Left renal pelvis (tissue), 4 donors: ENCODE measurements at places on chromosomes 11 and 22.

GRCh38 chr11:19393941-19394340 lies 153.2 kb upstream of the E2F8 start:
- no peak for DNase-seq

- no peak for DNase-seq
Observed at GRCh38 chr22:33591946-33592345, 328.3 kb downstream of the LARGE1 start.

DNA sequence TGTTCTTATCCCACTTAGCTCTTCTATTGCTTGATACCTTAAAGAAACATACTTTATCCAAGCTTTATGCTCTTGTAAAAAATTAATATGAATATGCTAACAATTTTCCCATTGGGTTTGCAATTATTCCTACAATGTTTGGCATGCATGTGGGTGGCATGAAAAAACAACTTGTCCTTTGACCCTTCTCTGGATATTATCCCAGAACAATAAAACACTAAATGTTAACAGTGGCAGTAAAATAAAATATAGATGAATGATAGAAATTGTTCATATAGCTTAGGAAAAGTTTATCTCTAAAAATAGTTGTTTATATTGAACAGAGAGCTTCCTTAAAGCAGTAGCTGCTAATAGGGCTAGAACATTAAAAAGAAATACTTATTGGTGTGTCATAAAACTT lies 860.5 kb upstream of the LRRC4C start:
- DNase-seq = no peak

DNA sequence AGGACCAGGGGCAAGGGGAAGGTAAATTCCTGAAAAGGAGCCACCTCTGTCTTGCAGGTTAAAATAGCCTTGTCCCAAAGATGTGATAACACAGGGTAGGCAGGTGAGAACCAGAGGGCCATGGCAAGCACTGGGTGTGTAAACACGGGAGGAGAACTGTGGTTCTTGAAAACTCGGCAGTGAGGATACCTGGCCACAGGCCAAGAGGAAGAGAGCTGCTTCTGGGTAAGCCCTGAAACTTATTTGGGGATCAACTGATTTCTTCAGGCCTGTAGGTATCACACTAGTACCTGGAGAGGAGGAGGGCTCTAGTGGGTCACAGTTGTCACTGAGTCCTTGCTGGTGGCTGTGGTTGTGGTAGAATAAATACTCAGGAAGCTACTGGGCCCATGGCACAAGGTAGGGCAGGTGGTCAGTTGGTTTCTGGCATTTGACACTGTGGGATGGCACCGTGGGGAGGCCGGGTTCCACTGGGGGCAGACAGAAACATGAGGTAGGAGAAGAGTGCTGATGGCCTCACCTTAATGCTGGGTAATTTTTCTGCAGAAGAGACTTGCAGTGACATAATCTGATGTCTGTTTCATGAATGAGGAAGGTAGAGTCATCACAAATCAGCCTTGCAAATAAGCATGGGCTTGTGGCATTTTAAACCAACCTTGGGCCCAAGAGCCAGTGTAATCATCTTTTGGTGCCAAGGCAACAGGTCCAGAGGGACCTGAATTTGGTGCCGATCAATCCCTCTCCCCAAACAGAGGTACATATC lies 22.0 kb downstream of the AMPD3 start:
- DNase-seq = no peak

DNA sequence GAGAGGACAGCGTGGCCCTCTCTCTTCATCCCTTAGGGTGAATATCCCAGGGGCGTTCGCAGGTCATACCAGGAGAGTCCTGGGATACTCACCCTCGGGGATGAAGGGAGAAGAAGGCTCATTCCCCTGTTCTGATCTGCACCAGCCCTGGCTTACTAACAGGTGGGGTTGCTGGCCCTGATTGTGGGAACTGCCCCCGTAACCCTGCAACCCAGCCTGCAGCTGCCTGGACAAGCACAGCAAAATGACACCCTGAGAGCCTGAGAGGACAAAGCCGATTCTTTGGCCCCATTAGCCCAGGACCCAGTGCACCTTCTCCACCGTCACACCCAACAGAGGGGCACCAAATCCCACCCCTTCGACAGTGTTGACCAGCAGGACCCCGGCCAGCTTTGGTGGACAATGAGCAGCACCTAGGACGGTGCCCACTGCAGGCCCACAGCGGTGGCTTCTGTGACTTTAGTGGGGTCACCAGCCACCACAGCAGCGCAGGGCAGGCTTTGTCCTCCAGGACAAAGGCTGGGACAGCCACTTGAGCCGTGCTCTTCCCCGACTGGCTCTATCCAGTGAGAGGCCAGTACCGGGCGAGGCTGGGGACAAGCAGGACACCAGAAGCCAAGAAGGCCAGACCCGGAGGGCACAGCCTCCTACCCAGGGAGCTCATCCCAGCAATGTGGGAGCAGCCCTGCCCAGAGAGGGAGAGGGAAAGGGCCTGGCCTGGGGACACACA lies 98.5 kb upstream of the RTL6 start:
- no peak for DNase-seq

- DNase-seq = no peak
Observed at GRCh38 chr22:37746366-37747079, 49.7 kb downstream of the TRIOBP start.

DNA sequence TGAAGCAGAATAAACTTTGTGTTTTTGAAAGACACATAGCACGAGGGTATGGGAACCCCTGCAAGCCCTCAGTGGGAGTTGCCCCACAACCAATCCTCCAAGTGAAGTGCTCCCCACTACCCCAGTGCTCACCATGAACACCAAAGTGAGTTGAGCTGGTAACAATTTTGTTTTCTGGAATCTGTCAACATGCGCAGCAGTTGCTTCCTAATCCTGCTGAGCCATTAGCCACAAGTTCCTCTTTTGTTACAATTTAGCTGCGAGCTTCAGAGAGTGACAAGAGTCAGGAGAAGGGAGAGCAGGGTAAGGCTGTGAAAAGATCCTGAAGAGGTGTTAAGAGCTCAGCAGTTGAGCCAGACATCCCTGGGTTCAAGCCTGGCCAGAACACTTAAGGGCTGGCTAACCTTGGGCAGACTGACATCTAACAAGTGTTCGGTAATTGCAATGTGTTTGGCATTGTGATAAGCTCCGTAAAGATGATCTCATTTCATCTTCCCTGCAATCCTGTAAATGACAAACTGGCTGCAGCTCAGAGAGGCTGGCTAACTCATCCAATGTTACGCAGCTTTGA lies 24.1 kb upstream of the ASPHD2 start:
- DNase-seq = no peak
